Stimulated activated CD8-positive, alpha-beta memory T cell treated with anti-CD3 and anti-CD28 coated beads, Interleukin-7, amount 100 ng/mL, for 4 hours (primary cell): ENCODE measurements at places on chromosomes 5 and 9.

GRCh38 chr5:96026406-96027041 is 64.9 kb upstream of the ELL2 start:
- DNase-seq, result no peak

DNA sequence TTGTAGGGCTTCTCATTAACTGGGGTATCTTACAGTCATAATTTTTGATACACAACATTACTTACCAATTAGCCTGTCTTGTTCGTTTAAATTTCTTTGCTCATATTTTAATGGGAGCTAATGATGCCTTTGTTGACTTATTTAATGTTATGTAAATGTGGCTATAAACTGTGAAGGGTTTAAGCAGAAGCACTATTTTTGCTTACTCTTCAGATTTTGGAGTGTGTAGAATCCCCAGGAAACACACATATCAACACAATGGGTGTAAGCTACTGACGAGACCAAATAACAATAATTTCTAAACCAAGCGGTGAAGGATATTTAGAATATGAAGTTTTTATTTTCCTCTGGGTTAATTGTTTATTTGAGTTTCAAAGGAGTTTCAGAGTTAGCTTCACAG is 452.5 kb downstream of the EBF1 start:
- DNase-seq, result no peak

GRCh38 chr9:99475401-99476065 is 253.5 kb downstream of the SEC61B start:
- no peak for DNase-seq

DNA sequence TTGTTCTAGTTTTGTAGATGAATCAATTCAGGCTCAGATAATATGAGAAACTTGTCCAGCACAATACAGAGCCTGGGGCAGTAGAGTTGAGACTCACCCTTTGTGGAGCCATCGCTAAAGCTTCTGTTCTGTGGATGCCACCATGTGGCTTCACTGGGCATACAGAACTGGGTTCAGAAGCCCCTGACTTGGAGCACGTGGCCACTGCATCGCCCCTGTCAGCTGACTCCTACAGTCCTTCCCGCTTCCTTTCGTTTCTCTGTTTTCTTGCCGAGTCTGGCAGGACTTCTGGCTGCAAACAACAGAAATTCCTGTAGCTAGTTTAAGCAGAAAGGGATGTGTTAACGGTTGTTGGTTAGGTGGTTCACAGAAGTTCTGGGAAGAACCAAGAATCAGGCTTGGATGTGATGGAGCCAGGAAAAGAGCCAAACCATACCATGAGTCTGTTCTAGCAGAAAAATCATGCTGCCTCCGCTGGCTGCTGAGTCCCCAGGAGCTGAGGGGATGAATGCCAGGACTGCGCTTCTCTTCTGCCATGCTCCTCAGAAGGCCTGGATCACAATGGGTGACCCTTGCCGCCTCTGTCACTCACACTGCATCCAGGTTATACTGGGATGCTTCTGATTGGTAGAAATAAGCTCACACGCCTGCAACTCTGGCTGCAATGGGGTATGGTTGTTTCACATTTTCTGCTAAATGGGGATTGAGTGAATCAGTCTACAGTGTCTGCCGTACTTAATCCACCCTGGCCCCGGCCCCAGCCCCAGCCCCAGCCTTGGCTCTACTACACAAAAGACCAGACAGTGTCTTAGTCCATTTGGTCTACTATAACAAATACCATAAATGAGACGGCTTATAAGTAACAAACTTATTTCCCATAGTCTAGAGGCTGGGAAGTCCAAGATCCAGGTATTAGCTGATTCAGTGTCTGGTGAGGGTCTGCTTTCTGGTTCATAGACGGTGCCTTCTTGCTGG is 262.5 kb downstream of the GOLPH3 start:
- no peak for DNase-seq

GRCh38 chr5:132335402-132335801 is 34.1 kb upstream of the SLC22A5 start:
- no peak for DNase-seq

DNA sequence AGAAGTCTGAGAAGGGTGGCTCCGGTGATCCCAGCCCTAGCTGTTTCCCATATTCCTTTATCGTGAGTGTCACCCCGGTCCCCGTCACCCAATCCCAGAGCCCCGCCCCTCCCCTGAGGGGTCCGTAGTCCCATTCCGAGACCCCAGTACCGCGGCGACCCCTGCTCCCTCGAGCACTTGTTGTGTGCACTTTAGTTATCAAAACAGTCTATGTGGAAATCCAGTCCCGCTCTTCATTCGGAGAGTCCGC is 223 bp downstream of the LRSAM1 start:
- DNase-seq, result no peak

- DNase-seq, result no peak
Measured at GRCh38 chr9:16068476-16068875, 515.6 kb downstream of the CCDC171 start.

DNA sequence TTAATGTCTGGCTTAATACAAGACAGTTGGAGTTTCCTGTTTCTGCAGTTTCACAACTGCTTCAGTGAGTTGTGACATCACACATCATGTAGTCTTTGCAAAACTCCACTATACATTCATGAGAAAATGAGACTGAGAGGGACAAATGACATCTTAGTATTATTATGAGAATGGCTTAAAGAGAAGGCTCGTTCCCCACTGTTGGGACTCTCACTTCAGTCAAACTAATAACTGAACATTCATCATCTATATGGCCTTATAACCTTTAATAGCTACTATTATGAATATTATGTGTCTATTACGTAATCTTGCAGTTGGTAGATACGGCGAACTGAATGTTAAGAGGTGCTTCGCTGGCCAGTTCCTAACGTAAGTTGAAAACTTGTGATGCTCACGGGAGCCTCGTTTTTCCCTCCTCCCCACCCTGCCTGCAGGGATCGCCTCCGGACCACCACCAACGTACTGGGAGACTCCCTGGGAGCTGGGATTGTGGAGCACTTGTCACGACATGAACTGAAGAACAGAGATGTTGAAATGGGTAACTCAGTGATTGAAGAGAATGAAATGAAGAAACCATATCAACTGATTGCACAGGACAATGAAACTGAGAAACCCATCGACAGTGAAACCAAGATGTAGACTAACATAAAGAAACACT is 79.4 kb downstream of the SLC1A3 start:
- DNase-seq, result no peak

- DNase-seq, result no peak
Measured at GRCh38 chr9:134913713-134914500, 3.8 kb downstream of the FCN1 start.
